ENCODE measurements at places on chromosomes 5 and 9. TPM values are rescaled to one million over a fixed set of nuclear protein-coding genes. Genes with fewer than 3 reads are reported as not detected.
A peak's percentile ranks its signal among the peaks of the same experiment; 100 is the strongest.

PCDH1 gene
- total RNA-seq, result 3.5 TPM

DNA sequence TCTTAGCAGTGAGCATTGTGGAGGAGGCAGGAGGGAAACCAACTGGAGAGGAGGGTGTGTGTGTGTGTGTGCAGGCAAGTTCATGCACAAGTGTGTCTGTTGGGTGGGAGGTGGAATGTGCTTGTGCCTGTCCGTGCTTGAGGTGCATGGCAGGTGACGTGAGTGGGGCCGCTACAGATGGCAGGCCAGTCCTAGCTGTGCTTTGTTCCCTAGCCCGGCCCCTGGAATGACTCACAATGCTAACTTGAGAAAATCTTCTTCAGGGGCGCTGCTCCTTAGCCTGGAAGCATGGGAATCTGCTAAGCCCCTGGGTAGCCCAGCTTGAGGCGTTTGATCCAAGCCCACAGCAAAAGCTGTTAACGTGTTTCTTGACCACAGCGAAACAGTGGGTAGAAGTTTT lies 25.0 kb upstream of the DMRT2 start:
- DNase-seq, result no peak

- DNase-seq, result no peak
Measured at GRCh38 chr5:172505403-172505759, 51.1 kb upstream of the SH3PXD2B start.

ELOVL7 gene
- not detected for total RNA-seq

GRCh38 chr5:94209774-94210355 lies 408.5 kb downstream of the KIAA0825 start:
- no peak for DNase-seq

- DNase-seq, result peak; percentile 63
Measured at GRCh38 chr9:113309204-113309813, 6.1 kb upstream of the RNF183 start.

DNA sequence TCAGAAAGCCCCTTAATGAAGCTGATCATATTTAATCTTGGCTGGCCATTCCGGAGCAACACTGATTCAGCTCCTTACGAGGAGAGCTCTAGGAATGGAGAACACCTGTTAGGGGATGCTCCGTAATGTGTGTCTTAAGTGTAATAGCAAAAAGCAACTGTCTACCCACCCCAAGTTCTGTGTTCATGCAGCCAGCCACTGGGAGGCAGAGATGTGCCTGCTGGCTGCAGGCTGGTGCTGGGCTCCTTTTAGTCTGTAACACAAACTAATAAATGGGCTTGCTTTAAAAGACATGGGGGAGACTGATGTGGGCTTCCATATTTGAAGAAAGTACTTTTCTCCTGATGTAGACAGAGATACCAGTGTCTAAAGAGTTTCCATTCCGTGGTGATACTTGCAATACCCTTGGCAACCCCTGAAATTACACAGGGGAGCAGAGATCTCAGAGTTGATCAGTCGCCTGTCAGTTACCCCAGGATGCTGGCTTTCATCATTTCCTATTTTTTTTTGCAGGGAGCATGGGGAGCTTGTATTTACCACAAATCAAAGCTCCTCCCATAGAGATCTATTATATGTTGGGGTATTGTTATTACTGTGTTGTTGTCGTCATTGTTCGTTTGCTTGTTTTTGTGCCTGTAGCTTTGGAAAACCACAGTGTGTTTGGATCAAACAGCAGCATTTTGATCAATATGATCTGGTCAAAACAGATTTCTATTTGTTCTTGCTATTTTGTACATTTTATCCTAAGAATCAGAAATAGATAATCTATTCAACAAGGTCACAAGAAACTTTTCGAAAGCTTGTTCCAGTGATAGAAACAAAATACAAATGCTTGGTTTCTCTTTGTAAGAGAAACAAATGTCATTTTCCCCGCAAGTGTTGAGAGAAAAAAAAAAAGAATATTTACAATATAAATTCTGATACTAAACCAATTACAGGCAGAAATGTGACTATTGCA lies 65.8 kb downstream of the MTX3 start:
- peak; percentile 26 for DNase-seq

NEUROG1 gene
- not detected for total RNA-seq

CHSY3 gene
- 9.9 TPM for total RNA-seq

DNA sequence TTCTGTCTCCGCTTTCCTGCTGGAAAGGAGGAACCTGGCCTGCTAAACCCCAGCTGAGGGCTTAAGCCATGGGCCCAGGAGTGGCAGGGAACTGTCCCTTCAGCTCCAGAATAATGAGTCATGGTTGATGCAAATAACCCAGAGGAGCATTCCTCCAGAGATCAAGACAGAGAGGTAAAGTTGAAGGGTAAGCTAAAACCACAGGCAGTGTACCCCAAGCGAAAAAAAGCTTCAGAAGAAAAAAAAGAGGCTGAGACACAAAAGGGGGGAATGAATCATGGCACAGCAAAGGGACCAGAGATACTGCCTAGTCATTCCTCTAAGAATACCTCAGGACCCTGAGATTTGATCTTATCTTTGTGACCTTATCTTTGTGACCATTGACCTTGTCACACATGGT lies 199.5 kb upstream of the TAS2R1 start:
- DNase-seq, result no peak

- no peak for DNase-seq
Measured at GRCh38 chr9:93431539-93432105, 19.9 kb upstream of the FAM120A start.

TRMO gene
- 14.5 TPM for total RNA-seq

EPB41L4A gene
- 0.64 TPM for total RNA-seq

GRCh38 chr5:65072850-65073249 lies 304.1 kb downstream of the CWC27 start:
- no peak for DNase-seq

PRR7 gene
- total RNA-seq, result 4.7 TPM

GRCh38 chr5:178241231-178241663 lies 8.6 kb upstream of the PHYKPL start:
- no peak for DNase-seq

- no peak for DNase-seq
Measured at GRCh38 chr9:746661-747434, 94.6 kb upstream of the DMRT1 start.

DNA sequence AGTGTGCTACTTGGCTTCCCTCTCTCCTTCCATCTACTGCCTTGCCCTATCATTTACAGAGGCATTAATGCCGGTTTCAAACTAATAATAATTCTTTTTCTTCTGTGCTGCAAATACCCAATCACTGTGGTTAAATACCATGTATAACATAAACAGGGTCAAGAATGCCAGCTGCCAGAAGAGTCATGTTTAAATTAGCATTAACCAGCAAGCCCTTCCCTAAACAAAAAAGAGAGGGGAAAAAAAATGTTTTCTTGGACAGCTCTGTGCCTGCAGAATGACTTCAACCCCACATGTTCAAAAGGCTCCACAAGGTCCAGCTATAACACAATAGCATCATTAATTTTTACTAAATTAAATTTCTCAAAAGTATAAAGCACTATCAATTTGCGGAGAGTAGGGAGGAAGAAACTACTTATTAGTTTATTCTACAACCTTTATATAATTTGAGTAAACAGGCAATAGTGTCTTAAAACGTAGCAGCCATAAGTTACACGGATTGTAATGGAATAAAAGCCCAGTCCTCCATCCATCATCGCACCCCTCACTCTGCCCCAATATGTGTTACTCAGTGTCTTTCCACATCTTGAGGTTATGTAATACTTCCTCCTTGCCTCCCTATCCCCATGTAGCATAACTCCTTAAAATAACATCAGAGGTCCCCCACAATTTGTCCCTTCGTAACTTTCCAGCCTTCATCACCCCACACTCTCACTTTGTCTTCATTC lies 3.9 kb downstream of the LPAR1 start:
- DNase-seq, result peak; percentile 83

TAS2R1 gene
- total RNA-seq, result 0.32 TPM

PTTG1 gene
- total RNA-seq, result 158 TPM

GRCh38 chr5:124454081-124454480 lies 292.4 kb downstream of the ZNF608 start:
- no peak for DNase-seq

- no peak for DNase-seq
Measured at GRCh38 chr9:2281031-2281802, 266.1 kb downstream of the SMARCA2 start.

DNA sequence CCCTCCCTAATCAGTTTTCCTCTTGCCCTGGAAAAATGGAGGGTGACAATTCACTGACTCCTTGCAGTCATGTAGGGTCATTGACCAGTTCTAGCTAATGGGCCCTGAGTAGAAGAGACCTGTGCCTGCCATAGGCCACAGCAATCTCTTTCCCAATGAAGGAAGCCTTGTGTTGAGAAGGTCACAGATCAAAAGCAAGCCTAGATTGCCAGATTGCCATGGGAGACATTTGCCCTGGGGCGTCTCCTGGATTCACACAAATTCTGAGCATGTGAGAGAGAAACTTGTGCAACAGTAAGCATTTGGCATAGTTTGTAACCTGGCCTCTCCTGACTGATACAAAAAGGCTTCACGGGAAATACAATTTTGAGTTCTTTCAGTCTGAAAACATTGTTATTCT lies 148.0 kb downstream of the NUDT12 start:
- DNase-seq, result no peak

- DNase-seq, result no peak
Measured at GRCh38 chr5:78555870-78556269, 92.7 kb downstream of the LHFPL2 start.

- DNase-seq, result peak; percentile 30
Measured at GRCh38 chr9:18362901-18363685, 110.9 kb upstream of the ADAMTSL1 start.

OR13C2 gene
- not detected for total RNA-seq

DNA sequence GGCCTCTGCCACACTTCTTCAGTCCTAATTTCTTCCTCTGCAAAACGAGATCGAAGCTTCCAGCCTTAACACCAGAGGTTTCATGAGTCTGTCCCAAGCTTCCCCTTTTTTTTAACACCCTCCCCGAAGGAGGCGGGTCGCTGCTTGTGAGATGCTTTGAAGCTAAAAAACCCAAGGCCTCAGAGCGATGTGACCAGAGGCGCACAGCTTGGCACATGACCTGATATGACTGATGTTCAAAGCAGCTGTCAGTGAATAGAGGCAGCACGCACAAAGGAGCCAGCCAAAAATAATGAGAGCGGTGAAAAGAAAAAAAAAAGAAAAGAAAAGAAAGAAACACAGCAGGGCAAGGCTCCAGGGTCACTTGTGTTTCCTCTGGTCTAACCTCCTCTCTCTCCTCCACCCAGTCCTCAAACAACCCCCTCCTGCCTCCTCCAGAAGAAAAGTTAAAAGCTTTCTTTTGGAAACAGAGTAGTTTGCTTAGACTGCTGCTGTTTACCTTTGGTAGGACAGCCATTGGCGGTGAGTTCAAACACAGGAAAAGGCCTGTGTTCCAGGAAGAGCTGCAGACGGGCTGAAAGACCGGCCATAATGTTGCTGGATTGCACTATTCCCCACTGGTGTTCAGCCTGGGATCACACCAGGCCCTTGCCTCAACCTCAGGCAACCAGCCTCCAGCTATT lies 10.9 kb upstream of the ZNF366 start:
- DNase-seq, result no peak

C5orf52 gene
- total RNA-seq, result not detected

- no peak for DNase-seq
Measured at GRCh38 chr9:2465921-2466460, 155.6 kb upstream of the VLDLR start.

FRMD3 gene
- total RNA-seq, result 0.86 TPM

BTNL8 gene
- total RNA-seq, result not detected

- peak; percentile 15 for DNase-seq
Measured at GRCh38 chr9:93670208-93671019, 94.0 kb downstream of the PHF2 start.

- DNase-seq, result no peak
Measured at GRCh38 chr9:33851301-33851700, 34.3 kb downstream of the UBE2R2 start.

DNA sequence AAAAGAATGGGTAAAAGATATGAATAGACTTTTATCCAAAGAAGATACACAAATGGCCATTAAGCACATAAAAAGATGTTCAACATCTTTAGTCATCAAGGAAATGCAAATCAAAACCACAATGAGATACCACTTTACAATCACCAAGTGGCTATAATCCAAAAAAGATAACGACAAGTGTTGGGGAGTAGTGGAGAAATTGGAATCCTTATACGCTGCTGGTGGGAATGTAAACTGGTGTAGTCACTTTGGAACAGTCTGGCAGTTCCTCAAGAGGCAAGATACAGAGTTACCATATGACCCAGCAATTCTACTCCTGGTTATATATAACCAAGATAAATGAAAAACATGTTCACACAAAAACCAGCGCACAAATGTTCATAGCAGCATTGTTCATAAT lies 234.9 kb downstream of the SPATA31D1 start:
- peak; percentile 2 for DNase-seq

GRCh38 chr9:14258660-14259239 lies 55.2 kb downstream of the NFIB start:
- no peak for DNase-seq

DNA sequence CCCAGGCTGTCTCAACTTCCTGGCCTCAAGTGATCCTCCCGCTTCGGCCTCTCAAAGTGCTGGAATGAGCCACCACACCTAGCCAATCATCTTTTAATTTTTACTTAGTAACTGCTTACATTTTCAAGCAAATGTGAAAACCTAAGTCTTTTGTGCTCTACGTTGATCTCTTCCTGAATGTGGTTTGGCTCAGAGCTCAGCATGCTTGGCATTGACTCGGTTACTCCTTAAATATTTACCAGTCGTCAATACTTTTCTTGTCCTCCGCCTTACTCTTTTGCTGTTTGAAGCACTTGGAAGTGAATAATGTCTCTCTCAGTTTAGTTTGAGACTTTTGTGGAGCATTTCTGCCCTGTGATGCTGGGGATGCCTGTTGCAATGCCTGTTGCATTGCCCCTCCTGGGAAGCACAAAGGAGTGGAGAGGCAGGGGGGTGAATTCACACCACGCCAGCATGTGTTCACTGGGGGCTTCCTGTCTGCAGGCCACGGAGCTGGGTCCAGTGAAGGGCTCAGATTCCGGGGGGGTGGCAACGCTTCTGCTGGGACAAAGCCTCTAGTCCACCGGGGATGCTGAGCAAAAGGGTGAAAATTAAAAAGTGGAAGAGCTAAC lies 13.1 kb upstream of the TENT4A start:
- no peak for DNase-seq

DNA sequence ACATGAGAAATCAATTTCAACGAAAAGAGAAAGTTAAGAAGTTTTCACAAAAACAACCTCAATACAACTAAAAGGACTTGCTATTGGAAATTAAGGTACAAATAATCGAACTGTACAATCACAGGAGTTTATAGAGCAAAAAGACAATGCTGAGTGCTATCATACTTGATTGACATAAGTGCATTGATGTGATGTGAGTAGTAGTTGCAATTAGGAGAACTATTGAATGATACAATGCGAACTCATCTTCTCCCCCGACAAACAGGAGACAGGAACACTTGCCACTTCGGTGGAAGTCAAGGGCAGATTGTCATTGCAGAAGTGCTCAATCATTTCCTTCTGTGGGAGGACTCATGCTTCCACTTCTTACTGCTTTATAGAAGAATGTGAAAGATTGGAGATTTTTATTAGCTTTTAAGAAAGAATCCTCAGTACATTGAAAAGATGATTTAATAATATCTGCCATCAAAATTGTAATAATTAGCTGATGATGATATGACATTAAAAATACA lies 276.6 kb upstream of the MPDZ start:
- DNase-seq, result no peak

- no peak for DNase-seq
Measured at GRCh38 chr5:123964884-123965283, 452.9 kb downstream of the CSNK1G3 start.

- no peak for DNase-seq
Measured at GRCh38 chr9:7974335-7974960, 174.9 kb upstream of the DMAC1 start.

Measured in fibroblast of villous mesenchyme (primary cell).